ENCODE measurements at places on chromosomes 3 and 15. TPM values are rescaled to one million over a fixed set of nuclear protein-coding genes. Genes with fewer than 3 reads are reported as not detected.

The ZNF710 gene
- 32.3 TPM for total RNA-seq

GRCh38 chr15:76566276-76566675, 229.7 kb downstream of the ISL2 start:
- no peak for DNase-seq
- no peaks in the 10 kb centered on the region for H3K4me1 ChIP-seq
- no peak overlapping the region for H3K4me3 ChIP-seq
- H3K36me3 ChIP-seq: no peaks in the 10 kb centered on the region
- no peak overlapping the region for H3K27ac ChIP-seq

DNA sequence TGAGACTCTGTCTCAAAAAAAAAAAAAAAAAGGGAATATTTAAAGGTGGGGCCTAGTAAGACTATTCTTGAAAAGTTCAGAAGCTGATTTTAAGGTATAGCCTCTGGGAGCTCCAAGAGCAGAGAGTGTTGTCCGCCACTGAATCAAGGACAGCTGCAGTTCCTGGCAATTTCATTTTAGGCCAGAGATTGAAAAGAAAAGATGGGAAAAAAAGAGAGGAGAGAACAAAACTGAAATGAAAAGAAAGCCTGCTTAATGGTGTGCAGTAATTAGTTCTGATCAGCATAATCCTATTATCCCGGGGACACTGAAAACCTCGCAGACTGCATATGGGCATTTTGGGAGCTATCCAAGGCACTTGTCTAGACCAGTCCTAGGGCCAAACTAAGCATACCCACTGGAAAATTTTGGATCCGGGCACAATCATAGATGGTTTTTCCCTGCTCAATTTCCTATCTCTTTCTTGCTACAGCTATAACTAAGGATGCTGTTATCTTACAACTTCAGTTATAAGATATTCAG, 43.2 kb downstream of the EHHADH start:
- no peak overlapping the region for H3K27ac ChIP-seq
- no peak for DNase-seq
- H3K27me3 ChIP-seq: no peaks in the 10 kb centered on the region
- no peaks in the 10 kb centered on the region for H3K36me3 ChIP-seq
- H3K4me1 ChIP-seq: peaks cover 22% of the 10 kb centered on the region

- no peak overlapping the region for H3K4me3 ChIP-seq
- H3K4me1 ChIP-seq: no peaks in the 10 kb centered on the region
- no peak overlapping the region for H3K27ac ChIP-seq
- no peak for DNase-seq
- H3K36me3 ChIP-seq: no peaks in the 10 kb centered on the region
- no peaks in the 10 kb centered on the region for H3K27me3 ChIP-seq
Measured at GRCh38 chr3:1117843-1118473, 25.1 kb downstream of the CNTN6 start.

GRCh38 chr3:66552846-66553245, 52.0 kb upstream of the LRIG1 start:
- DNase-seq: no peak
- peaks cover 33% of the 10 kb centered on the region for H3K4me1 ChIP-seq
- no peak overlapping the region for H3K4me3 ChIP-seq
- H3K27ac ChIP-seq: no peak overlapping the region
- H3K36me3 ChIP-seq: no peaks in the 10 kb centered on the region
- H3K27me3 ChIP-seq: no peaks in the 10 kb centered on the region

DNA sequence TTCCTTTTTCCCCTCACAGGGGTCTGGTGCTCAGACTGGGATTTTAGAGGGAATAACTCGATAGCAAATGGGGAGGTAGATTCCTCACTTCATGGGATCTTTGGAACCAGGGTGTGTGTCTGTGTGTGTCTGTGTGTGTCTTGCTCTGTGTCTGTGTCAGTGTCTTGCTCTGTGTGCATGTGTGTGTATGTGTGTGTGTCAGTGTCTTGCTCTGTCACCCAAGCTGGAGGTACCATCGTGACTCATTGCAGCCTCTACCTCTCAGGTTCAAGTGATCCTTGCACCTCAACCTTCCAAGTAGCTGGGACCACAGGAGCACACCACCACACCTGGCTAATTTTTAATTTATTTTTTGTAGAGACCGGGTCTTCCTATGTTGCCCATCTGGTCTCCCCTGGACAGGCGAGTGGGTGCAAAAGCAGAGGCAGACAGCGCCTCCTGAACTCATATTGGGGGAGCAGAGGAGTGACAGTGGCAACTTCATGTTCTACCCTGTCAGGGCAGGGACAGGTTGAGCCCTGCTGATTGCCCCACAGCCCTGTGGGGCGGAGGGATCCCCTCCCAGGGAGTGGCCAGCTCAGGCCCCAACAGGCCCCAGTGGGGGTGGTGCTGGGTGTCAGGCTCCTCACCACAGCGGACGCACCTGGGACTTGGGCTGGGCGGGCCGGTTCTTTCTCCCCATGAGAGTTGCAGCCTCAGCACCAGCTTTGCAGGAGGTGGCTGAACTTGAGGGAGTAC, 10.4 kb upstream of the SEMA4B start:
- H3K4me1 ChIP-seq: peaks cover 76% of the 10 kb centered on the region
- peak overlapping the region; percentile 97 for H3K27ac ChIP-seq

- H3K27me3 ChIP-seq: no peaks in the 10 kb centered on the region
- DNase-seq: no peak
- no peaks in the 10 kb centered on the region for H3K4me1 ChIP-seq
- H3K27ac ChIP-seq: no peak overlapping the region
- H3K36me3 ChIP-seq: no peaks in the 10 kb centered on the region
- H3K4me3 ChIP-seq: no peak overlapping the region
Measured at GRCh38 chr15:92519709-92520108, 126.0 kb downstream of the ST8SIA2 start.

The AMIGO3 gene
- total RNA-seq: 3.8 TPM

- no peaks in the 10 kb centered on the region for H3K27me3 ChIP-seq
- no peaks in the 10 kb centered on the region for H3K36me3 ChIP-seq
- no peak overlapping the region for H3K4me3 ChIP-seq
- H3K27ac ChIP-seq: no peak overlapping the region
Measured at GRCh38 chr3:55879901-55880331, 392.8 kb upstream of the WNT5A start.

- no peak for DNase-seq
- peaks cover 6% of the 10 kb centered on the region for H3K4me1 ChIP-seq
- no peaks in the 10 kb centered on the region for H3K27me3 ChIP-seq
- H3K4me3 ChIP-seq: no peak overlapping the region
- H3K36me3 ChIP-seq: no peaks in the 10 kb centered on the region
Measured at GRCh38 chr3:146517684-146518435, 26.5 kb downstream of the PLSCR1 start.

The GPR62 gene
- not detected for total RNA-seq

DNA sequence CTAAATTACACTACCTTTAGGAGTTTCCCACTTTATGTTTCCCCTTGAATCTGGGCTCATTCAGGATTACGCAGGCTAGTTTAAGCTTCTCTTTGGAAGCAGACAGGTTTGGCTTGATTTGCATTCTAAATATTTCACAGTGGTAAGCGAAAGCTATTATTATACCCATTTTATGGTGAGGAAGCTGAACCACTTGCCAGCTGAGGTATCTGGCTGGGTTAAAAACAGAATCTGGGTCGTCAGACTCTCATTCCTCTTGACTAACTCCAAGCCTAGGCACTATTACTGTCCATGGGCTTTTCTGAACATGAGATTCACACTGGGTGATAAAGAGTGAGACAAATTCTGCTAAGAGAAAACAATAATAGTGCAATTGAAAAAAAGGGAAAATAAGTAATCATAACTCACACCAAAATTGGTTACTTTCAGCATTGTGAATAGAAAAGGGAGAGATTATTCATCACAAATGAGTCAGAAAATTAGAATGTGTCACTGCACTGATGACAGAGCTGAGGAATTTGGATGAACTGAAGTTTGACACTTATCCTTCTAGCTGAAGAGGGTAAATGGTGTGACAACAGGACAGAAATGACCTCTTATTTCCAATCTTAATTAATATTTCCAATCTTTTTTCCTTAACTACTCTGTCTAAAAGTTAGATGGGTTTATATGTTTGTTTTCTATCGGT, 211.3 kb downstream of the TIGIT start:
- H3K27me3 ChIP-seq: no peaks in the 10 kb centered on the region
- no peak overlapping the region for H3K4me3 ChIP-seq
- no peaks in the 10 kb centered on the region for H3K4me1 ChIP-seq
- DNase-seq: no peak
- no peak overlapping the region for H3K27ac ChIP-seq
- no peaks in the 10 kb centered on the region for H3K36me3 ChIP-seq

The SLC15A2 gene
- 17.3 TPM for total RNA-seq

DNA sequence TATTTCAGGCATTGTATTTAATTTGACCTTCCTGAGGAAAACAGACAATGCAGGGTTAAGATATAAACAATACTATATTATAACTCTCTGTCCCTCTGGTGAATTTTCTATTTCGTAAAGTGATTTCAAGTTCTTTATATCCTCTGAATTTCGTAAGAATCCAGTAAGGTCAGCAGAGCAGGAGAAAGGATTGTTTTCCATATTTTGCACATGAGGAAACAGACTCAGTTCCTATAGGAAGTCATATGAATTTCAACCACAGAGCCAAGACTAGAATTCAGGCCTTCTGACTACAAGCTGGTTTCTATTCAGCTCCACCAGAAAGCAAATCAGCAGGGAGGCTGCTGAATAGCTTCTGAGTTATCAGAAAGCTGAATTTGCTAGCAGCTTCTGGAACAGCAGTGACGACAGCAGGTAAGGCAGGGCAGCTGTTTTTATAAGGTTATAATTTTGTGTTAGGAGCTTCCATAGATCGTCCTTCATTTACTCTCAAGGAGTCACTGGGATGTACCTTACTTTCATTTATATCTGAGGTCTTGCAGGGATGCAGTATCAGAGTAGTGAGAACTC, 11.1 kb upstream of the PLAAT1 start:
- no peaks in the 10 kb centered on the region for H3K4me1 ChIP-seq
- H3K27me3 ChIP-seq: no peaks in the 10 kb centered on the region
- H3K27ac ChIP-seq: no peak overlapping the region
- H3K36me3 ChIP-seq: no peaks in the 10 kb centered on the region
- no peak overlapping the region for H3K4me3 ChIP-seq
- no peak for DNase-seq

DNA sequence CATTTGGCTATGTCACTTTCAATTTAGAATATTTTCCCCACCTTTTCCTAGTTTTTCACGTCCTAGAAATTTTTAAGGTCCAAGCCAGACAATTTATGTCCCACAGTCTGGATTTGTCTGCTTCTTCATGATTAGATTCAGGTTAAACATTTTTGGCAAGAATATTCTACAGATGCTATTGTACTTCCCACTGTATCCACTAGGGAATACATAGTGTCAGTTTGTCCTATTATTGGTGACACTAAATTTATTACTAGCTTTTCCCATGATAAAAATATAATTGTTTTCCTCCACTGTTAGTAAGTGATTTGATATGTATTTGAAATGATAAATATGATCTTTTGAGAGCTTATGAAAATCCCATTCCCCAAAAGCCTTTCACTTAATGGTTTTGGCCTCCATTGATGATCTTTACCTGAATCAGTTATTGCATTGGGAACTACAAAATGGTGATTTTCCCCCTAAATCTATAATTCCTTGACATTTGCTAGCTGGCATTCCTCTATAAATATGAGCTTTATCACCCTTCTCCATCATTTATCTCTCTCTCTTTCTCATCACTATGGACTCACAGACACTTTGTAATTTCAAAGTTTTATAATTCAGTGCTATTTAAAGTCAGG, 8.3 kb downstream of the ARL14 start:
- H3K4me1 ChIP-seq: no peaks in the 10 kb centered on the region
- no peak overlapping the region for H3K27ac ChIP-seq
- no peaks in the 10 kb centered on the region for H3K27me3 ChIP-seq
- no peak overlapping the region for H3K4me3 ChIP-seq

The REC114 gene
- total RNA-seq: not detected

The VPS18 gene
- 12.6 TPM for total RNA-seq

- H3K4me1 ChIP-seq: no peaks in the 10 kb centered on the region
- no peak overlapping the region for H3K27ac ChIP-seq
- H3K27me3 ChIP-seq: no peaks in the 10 kb centered on the region
Measured at GRCh38 chr3:195748661-195749060, 27.9 kb downstream of the MUC20 start.

DNA sequence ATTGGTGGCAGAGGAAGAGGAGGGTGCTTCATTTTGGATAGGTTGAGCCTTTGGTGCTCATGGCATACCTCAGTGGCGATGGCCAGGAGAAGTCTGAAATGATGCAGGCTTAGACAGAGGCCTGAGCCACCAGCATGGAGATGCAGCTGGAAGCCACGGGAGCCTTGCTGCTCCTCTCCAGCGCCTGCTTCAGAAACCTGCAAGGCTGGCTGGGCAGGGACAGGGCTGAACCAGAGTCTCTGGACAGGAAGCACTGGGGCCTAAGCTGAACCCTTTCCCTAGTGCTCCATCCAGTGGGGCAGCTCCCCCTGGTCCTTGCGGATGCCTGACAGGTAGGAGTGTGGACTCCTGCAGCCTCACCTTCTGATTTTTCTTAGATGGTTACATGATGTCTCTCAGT, 36.7 kb upstream of the ADCY5 start:
- DNase-seq: no peak
- no peak overlapping the region for H3K27ac ChIP-seq
- peaks cover 13% of the 10 kb centered on the region for H3K4me1 ChIP-seq
- no peak overlapping the region for H3K4me3 ChIP-seq
- no peaks in the 10 kb centered on the region for H3K27me3 ChIP-seq

DNA sequence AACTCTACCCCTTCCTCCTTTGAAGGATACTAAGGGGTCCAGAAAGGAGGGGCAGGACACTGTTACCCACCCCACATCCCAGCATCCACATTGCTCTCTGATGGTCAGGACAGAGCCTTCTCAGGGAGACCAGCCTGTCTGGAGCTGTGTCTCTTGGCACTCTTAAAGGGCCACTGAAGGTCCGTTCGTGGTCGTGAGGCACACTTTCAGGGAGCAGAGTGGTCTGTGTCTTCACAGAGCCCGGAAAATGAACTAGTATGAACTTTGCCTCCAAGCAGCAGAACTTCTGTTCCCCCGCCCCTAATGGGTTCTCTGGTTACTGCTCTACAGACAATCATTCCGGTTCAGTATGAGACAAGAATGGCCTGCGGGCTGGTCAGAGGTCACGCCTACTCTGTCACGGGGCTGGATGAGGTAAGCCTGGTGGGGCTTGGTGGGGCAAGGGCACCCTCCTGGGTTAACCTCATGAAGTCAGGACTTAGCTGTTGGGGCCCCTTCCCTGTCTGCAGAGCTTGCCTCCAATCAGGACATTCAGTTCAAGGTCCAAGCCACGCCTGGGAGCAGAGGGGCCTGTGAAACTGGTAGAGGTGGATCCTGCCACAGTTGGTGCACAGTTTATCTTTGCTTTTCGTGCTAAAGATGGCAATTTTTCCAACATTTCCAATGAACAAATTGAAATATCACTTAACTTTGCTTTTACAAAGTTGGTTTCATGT, 33.2 kb downstream of the CAPN3 start:
- peaks cover 9% of the 10 kb centered on the region for H3K4me1 ChIP-seq
- DNase-seq: no peak
- H3K27me3 ChIP-seq: no peaks in the 10 kb centered on the region
- no peaks in the 10 kb centered on the region for H3K36me3 ChIP-seq
- H3K4me3 ChIP-seq: no peak overlapping the region

The CKMT1B gene
- total RNA-seq: not detected

DNA sequence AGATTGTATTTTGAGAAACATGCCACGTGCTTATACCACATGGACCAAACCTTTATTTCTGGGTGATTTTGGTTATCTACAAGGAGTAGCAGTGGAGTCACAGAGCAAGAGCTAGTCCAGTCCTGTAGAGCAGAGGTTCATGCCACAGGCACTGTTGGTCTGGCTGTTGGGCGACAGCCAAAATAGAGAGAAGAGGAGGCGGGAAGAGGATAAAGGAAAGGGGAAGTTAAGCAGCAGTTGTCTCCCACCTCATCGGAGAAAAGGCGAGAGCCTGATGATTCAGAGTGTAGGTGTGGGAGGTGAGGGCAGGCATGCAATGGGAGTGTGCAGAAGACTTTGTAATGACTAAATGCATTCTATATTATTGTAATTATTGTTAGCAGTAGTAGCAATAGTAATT, 237.5 kb upstream of the ROPN1 start:
- H3K36me3 ChIP-seq: no peaks in the 10 kb centered on the region
- no peaks in the 10 kb centered on the region for H3K4me1 ChIP-seq
- H3K27ac ChIP-seq: no peak overlapping the region
- H3K4me3 ChIP-seq: no peak overlapping the region
- no peak for DNase-seq
- no peaks in the 10 kb centered on the region for H3K27me3 ChIP-seq
